ENCODE measurements at places on chromosomes 2 and 18.

- DNase-seq, result no peak
Measured at GRCh38 chr2:203989521-203989920, 53.0 kb downstream of the ICOS start.

DNA sequence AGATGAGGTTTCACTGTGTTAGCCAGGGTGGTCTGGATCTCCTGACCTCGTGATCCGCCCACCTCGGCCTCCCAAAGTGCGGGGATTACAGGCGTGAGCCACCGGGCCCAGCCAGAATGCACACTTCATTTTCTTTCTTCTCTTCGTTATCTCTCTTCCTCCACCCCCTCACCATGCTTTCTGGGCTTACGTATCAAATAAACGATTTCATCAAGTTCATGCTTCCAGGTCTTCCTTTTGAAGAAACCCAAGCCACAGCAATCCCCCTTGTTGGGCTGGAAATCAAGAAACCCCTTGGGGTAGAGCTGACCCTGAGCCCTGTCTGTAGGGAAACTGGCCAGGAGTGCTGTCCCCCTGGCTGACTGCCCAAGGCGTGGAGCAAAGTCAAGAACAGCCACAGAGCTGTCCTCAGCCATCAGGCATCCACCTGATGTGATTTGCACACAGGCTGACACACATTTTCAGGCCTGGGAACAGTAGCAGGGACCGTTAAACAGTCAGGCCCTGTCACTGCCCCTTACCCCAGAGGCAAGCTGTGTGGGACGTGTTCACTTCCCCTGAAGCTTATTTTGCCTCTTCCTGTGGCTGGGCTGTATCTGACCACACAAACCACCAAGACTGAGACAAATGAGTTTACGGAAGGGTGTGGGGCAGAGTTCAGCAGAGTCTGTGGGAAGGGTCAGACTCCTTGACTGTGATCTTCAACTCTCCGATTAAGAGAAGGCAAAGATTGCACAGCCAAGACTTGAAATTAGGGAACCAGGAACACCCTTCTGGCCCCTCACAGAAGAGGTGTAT, 15.1 kb upstream of the NMUR1 start:
- no peak for DNase-seq

- DNase-seq, result no peak
Measured at GRCh38 chr2:181058378-181059269, 78.2 kb downstream of the UBE2E3 start.

GRCh38 chr2:50606860-50607259, 425.1 kb downstream of the NRXN1 start:
- DNase-seq, result no peak

DNA sequence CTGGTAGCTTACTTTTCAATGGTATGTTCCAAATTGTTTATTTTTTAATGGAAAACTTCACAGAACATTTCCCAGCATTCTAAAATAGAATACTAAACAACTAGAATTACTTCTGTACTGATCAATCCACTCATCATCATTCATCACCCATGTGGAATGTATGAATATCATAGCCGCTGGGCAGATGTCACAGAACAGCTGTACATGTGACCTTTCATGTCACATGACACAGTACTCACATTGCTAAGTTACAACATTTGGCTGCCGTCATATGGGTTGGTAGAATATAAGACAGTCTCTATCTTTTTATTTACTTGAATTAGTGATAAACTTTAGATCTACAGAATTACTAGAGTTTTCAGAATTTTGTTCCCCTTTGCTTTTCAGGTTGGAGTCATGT, 387.6 kb downstream of the ZEB2 start:
- no peak for DNase-seq

GRCh38 chr2:1795261-1796231, 51.2 kb upstream of the PXDN start:
- no peak for DNase-seq

GRCh38 chr2:207032490-207032889, 93.2 kb downstream of the CPO start:
- DNase-seq, result no peak

DNA sequence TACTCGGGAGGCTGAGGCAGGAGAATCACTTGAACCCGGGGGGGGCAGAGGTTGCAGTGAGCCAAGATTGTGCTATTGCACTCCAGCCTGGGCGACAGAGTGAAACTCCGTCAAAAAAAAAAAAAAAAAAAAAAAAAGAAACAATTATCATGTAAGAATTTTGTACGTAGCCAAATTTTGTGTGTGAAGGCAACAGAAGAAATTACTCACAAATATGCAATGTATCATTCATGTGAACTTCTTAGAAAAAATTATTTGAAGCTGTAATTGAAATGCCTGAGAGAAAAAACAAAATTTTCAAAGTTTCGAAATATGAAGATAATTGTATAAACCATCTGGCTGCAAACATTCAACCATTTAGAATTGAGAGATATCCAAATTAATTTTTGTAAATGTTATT, 204.8 kb upstream of the PARD3B start:
- no peak for DNase-seq

DNA sequence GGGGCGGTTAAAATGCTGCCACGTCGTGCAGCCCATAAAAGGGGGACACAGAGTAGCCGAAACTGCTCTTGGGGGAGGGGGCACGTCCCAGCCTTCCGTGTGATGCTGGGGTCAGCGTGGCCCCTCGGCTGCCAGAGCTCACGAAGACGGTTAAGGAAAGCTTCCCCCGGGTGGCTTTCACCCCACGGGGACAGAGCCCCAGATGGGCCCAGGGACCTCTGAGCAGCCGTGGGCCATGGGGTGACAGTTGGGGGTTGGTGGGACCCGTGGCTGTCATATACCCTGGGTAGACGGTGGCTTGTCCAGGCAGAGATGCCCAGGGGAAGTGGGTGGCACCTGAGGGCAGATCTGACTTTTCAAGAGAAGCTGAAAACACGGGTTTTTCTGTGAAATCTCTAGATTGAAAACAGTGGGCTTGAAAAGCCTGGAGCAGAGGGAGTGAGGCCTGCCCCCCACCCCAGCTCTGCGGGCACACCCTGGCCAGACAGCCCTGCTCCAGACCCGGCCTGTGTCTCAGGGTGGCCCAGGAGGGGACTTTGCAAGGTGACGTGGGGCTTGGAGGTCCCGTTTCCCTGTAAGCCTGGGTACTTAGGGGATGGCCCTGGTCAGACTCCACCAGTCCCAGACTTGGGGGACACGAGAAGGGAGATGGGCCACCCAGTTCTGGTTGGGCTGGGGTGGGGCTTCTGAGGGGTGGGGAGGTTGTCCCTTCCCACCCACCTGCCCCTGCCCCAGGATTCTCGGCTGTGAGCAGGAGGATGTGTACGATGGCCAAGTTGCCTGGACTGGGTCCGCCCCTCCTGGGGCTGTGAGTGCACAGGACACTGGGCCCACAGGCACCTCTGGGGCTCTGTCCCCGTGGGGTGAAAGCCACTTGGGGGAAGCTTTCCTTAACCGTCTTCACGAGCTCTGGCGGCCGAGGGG, 652 bp downstream of the NEU4 start:
- no peak for DNase-seq

GRCh38 chr18:77035380-77036187, 97.0 kb downstream of the MBP start:
- DNase-seq, result no peak

All from cortex of kidney (tissue), 1 donor.